Forelimb muscle (tissue), 1 donor: ENCODE measurements at places on chromosomes 6 and 20.

DNA sequence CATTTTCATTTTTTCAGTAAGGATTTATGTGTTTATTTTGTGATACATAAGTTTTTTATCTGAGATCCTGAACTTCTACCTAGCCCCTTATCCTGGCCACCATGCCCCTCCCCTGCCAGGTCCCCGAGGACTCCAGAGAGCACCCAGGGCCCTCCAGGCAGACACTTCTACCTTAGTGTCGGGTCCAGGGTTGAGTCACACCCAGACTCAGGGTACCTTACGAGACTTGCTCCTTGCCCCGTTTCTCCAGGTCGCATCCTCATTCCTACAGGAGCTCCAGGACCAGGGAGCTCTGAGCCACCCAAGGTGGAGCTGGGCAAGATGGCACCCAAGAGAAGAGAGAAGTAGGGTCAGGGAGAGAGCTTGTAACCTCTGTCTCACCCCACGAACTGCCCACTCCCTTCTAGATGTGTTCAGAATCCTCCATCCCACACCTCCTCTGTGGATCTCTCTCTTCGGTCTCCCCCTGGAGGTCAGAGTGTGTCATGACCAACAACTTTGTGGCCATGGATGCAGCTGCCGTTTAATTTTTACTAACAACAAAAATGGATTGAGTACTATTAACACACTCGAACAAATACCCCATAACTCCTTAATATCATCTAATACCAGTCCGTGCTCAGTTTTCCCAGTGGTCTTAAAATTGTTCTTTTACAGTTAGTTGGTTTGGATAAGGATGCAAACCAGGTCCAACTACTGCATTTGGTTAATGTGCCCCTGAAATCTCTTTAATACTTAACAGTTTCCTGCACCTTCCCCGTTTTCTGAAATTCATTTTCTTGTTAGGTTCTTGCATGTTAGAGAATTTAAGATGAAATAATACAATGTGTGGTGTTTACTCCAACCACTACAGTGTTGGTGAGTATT lies 130.6 kb upstream of the INSM1 start:
- no peak for DNase-seq

GRCh38 chr6:111118826-111119225 lies 31.5 kb downstream of the SLC16A10 start:
- DNase-seq = no peak

GRCh38 chr6:145842693-145843546 lies 28.3 kb upstream of the FBXO30 start:
- DNase-seq = no peak

DNA sequence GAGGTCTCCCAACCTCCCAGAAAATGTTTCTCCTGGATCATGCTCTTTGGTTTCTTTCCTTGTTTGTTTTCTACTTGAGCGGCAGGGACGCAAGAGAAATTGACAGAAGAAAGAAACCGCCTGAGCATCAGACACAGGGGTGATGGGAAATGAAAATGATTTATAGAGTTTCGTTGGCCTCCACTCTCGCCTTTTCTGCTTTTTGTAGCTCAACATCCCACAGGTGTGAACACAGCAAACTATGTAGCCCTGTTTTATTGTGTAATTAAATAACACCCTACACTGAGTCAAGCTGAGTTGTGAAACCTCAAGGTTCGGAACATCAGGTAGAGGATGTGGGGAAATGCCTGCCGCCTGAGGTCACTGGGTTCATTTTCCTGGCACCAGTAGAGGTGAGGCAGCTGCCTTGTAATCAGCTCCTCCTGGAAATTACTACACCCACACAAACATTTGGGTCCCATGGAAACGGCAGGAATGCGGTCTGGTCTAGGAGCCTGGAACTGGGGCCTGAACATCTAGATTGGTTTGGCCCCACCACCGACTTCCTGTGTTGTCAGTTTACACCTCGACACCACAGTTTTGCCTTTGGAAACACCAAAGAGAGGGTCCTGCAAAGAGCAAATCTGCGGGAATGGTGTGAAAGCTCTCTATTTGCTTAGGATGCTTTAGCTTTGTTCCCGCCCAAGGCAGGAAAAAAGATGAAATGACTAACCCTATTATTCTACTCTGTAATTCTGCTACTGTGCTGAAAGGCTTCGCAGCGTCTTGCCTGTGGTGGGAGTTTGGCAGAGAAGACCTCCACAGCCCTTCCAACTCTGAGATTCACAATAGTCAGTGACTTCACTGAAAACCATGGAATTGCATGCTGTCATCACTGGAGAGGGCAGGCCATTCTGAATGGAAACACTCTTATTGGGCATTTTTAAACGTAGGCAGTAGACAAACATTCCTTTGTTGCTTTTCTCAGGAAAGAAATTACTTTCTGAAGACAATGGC lies 53.0 kb downstream of the ADAT2 start:
- no peak for DNase-seq

DNA sequence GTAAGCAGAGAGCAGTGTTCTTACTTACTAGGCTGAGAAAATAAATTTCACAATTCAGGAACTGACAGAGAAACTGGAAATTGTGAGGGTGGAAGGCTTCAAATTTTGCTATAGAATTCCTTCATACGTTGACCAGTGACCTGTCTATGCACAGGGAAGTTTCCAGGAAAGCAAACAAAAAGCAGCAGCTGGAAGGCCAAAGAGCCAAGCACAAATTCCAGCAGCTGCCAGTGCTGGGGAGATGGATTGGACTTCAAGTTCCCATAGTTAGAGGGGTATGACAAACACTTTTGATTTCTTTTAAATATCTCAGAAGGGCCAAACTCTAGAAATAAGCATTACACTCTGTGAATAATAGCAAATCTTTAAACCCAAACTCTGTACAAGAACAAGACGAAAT lies 299.1 kb upstream of the KCNQ5 start:
- no peak for DNase-seq

GRCh38 chr6:36285187-36285671 lies 15.4 kb downstream of the PNPLA1 start:
- no peak for DNase-seq

DNA sequence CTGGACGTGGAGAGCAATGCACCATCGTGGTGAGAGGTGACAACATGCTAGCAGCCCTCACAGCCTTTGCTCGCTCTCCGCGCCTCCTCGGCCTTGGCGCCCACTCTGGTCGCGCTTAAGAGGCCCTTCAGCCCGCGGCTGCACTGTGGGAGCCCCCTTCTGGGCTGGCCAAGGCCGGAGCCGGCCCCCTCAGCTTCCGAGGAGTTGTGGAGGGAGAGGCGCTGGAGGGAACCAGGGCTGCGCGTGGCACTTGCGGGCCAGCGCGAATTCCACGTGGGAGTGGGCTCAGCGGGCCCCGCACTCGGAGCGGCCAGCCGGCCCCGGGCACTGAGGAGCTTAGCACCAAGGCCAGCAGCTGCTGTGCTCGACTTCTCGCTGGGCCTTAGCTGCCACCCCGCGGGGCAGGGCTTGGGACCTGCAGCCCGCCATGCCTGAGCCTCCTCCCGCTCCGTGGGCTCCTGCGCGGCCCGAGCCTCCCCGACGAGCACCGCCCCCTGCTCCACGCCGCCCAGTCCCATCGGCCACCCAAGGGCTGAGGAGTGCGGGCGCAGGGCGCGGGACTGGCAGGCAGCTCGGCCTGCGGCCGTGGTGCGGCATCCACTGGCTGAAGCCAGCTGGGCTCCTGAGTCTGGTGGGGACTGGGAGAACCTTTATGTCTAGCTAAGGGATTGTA lies 3.8 kb downstream of the GPX6 start:
- no peak for DNase-seq

DNA sequence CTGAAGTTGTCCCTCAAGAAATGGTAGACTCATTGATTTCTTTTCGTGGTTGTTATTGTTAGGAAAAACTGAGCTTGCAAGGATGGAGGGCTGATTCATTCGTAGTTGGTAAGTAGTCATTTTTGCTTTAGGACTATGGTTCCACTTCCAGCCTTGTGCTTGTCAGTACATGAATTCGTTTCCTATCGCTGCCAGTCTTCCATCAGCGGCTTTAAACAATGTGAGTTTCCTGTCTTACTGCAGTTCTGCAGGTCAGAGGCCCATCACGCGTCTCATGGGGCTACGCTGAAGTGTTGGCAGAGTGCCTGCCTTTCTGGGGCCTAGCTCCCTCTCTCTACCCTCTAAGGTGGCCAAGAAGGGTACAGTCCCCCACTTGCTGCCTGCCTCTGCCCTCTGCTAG lies 11.4 kb upstream of the MDFI start:
- DNase-seq = no peak

DNA sequence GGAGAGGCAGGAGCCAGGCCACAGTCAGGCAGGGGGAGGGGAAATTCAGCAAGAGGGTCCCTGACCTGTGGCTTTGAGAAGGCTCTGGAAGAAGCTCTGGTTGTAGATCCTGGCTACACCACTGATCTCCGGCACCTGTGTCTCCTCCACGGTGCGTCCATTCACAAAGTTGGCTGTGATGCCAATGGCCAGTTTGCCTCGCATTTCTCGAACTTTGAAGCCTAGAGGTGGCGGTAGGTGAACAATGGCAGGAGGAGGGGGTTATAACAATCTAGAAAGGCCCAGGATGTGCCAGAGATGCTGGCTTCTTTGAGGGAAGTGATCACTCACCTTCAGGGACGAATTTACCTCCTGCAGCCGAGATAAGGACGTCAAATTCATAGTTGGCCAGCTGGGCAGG lies 3.4 kb downstream of the MICAL1 start:
- no peak for DNase-seq

DNA sequence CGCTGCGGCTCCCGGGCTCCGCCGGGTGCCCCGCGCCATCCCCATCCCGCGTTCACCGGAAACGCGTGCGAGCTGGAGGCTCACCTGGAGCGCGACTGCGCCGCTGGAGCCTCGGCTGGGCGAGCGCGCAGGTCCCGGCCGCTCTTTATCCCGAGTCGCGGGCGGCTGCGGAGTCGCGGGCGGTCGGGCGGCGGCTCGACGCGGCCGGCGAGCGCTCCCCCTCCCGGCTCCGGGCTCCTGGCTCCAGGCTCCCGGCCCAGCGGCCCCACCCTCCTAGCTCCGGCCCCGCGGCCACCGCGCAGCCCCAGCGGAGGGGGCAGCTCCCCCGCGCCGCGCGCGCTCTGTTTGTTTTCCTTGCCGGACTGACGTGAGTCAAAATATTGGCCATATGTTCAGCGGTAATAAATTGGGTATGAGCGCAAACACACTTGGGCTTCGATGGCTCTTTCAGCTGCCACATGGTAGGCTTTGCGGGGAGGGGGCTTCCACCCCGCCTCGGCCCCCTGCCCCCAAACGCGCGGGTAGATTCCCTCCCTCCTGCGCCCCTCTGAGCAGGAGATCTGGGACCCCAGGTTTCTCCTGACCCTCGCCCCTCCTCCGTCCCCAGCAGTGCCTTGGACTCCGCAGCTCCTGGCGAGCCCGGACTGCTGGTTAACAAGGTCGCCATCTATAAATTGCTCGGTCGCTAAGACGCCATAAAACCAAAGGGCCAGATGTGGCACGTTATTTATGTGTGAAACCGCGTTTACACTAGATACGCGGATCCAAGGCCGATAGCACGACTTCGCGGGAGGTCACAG lies 8.8 kb upstream of the NKX2-2 start:
- DNase-seq = no peak

DNA sequence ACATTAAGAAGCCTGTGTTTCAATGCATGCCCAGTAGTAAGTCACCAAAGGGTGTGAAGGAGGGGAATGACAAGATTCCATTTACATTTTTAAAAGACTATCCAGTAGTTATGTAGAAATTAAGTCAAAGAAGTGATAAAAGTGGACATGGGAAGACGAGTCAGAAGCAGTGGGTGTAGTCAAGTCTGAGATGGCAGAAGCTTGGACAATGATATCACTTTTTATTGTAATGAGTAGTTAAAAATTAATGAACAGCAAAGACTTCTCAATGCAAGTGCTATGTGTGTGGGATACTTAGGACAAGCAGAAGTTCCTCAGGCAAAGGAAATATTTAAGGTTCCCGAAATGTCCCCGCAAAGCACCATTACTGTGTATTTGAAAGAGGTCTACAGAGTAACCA lies 156.0 kb downstream of the DST start:
- no peak for DNase-seq

GRCh38 chr20:11711214-11711613 lies 206.5 kb upstream of the BTBD3 start:
- no peak for DNase-seq

- DNase-seq = no peak
These were observed 53.2 kb downstream of the SOBP start for GRCh38 chr6:107543088-107543487.

DNA sequence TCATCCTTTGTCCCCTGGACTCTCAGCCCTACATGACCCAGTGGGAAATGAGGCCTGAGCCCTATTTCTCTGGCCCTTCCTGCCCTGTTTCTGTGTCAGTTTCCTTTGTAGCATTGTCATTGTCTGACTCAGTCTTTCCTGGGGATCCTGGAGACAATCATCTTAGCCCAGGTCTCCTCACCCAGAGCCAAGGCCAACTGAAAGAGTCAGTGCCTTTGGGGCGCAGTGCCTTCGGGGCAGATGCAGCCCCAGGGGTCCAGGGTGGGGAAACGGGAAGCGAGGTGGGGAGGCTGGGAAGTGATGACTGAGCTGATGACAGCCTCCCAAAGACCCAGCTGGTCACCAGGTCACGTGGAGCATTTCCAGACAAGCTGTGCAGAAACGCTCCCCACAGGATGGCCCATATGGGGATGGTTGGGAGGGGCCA lies 93.3 kb upstream of the SULF2 start:
- no peak for DNase-seq

DNA sequence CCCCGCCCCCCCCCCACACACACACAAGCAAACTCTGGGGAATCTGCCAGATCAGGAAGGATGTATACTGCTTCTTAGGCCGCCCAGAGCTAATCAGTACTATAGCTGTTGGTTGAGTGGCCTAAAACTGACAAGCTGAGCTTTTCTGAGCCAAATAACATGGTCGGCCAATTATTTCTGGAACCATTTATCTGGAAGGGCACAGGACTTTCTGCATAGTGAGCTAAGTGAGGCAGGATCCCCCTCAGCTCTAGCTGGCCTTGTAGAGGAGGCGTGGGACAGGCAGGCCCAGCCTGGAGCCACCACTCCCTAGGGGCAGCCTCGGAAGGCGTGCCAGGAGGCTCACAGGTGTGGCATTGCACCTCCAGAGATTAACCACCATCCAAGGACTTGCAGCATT lies 200.1 kb downstream of the TMEM242 start:
- no peak for DNase-seq

DNA sequence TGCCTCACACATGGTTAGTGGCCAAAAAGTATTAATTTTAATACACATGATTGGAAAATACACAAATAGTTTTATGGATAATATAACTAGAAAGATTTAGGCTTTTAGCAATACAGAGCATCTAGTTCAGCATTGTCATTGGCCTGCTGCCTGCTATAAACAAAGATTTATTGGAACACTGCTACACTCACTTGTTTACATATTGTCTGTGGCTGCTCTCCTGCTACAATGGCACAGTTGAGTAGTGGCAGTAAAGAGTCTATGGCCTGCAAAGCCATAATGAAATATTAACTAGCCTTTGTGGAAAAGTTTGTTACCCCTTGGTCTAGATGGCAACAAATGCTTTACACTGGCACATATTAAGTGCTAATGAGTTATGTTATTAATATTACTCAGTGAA lies 37.8 kb downstream of the ZNF451 start:
- no peak for DNase-seq

DNA sequence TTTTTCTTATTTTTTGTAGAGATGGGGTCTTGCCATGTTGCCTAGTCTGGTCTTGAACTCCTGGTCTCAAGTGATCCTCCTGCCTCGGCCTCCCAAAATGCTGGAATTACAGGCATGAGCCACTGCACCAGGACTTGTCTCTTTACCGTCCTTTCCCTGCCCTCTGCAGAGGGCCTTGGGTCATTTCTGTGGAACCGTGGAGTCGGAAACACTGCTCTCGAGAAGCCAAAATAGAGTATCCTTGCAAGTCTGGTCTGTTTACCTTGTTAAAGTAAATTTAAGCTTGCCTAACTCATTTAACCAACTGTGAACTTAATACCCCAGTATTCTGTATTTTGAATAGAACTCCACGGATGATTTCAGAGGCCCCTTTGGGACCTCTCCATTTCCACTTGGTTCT lies 51.4 kb downstream of the KDM1B start:
- DNase-seq = no peak

- DNase-seq = no peak
These were observed 69.9 kb upstream of the BTBD3 start for GRCh38 chr20:11847827-11848226.
